A549 treated with CORT108297 at 1 μM for 4 hours (cell line): ENCODE measurements at places on chromosomes 3 and 15. TPM values are rescaled to one million over a fixed set of nuclear protein-coding genes. Genes with fewer than 3 reads are reported as not detected.

TWF2 gene
- total RNA-seq: 64.4 to 82.1 TPM (median 75.0 TPM) in 5 replicates

ESYT3 gene
- 0.63 to 1.2 TPM (median 0.85 TPM) in 5 replicates for total RNA-seq

CDC25A gene
- 8.2 to 10.5 TPM (median 9.5 TPM) in 5 replicates for total RNA-seq

GUCA1C gene
- not detected in 5 replicates for total RNA-seq

MST1 gene
- total RNA-seq: 1.4 to 2.9 TPM (median 1.8 TPM) in 5 replicates

ATP10A gene
- total RNA-seq: 7.2 to 8.6 TPM (median 7.3 TPM) in 5 replicates

APOD gene
- total RNA-seq: 0.50 to 1.1 TPM (median 0.58 TPM) in 5 replicates

ZNF662 gene
- not detected in 5 replicates for total RNA-seq

BCL2A1 gene
- total RNA-seq: 11.8 to 18.5 TPM (median 14.3 TPM) in 5 replicates

SNTN gene
- total RNA-seq: not detected in 5 replicates

SH3BP5 gene
- 20.2 to 22.1 TPM (median 20.3 TPM) in 5 replicates for total RNA-seq

NANOGP8 gene
- not detected in 5 replicates for total RNA-seq

TRH gene
- total RNA-seq: not detected in 5 replicates

HIGD2B gene
- total RNA-seq: not detected in 5 replicates

P2RY12 gene
- not detected in 5 replicates for total RNA-seq

RAB8B gene
- total RNA-seq: 9.3 to 16.1 TPM (median 12.1 TPM) in 5 replicates

FBN1 gene
- 5.0 to 7.8 TPM (median 6.9 TPM) in 5 replicates for total RNA-seq

CPEB1 gene
- total RNA-seq: 2.9 to 3.6 TPM (median 3.3 TPM) in 5 replicates

HGD gene
- total RNA-seq: 14.2 to 21.1 TPM (median 16.4 TPM) in 5 replicates

SLC9A9 gene
- 0.18 to 0.29 TPM (median 0.25 TPM) in 5 replicates for total RNA-seq
